Karpas-422 (cell line): ENCODE measurements at places on chromosomes 6 and 20.

- H3K27ac ChIP-seq: no peak overlapping the region
- no peaks in the 10 kb centered on the region for H3K27me3 ChIP-seq
- no peak for DNase-seq
- no peaks in the 10 kb centered on the region for H3K36me3 ChIP-seq
- H3K4me3 ChIP-seq: no peak overlapping the region
These were observed 6.3 kb upstream of the TGM3 start for GRCh38 chr20:2289475-2289874.

GRCh38 chr6:137676888-137677287 is 182.7 kb upstream of the OLIG3 start:
- H3K36me3 ChIP-seq: no peaks in the 10 kb centered on the region
- H3K4me1 ChIP-seq: peaks cover 4% of the 10 kb centered on the region; the same call in 1 of the 2 replicates
- H3K27me3 ChIP-seq: no peaks in the 10 kb centered on the region
- no peak overlapping the region for H3K4me3 ChIP-seq
- DNase-seq: no peak

DNA sequence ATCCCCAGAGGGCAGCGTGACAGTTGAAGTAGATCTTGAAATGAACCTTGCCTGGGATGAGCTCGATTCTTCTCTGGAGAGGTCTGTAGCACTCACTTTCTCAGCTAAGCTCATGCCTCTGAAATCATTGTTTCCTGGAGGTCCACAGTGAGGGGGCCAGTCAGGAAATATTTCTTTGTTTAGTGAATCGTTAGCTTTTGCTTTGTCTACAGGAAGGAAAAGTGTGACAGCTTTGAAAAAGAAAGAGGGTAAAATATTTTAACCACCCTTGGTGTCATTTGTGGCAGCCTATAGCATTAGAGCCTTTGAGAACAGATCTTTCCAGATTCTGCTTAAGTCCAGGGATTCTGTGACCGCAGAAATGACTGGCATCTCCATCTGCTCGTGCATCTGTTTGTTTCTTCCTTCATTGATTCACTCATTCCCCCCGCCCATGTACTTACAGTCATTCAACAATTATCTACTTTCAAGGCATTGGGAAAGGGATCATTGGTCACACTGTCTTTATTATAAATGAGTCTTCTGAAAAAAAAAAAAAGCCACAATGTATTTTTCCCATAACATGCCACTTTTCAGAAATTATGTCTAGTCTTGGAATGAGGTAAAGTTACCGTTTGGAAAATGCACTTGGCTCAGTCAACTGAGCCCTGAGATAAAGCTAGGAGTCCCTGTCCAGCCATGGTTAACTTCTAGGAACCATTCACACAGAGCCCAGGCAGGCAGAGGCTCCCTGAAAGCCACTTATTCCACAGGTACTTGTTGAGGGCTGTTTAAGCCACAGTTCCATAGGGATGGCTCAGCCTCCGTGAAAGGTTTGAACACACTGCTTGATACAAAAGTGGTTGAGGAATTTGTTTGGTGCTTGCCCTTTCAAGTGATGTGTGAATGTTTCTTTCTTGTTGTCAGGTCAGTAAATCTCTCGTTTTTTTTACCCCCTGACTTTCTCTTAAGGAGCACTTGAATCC is 86.0 kb downstream of the TIAM2 start:
- no peak overlapping the region for H3K4me3 ChIP-seq
- no peaks in the 10 kb centered on the region for H3K27me3 ChIP-seq
- no peaks in the 10 kb centered on the region for H3K4me1 ChIP-seq
- no peak overlapping the region for H3K27ac ChIP-seq

- no peak overlapping the region for H3K4me3 ChIP-seq
- no peak for DNase-seq
- H3K27ac ChIP-seq: no peak overlapping the region
- H3K36me3 ChIP-seq: no peaks in the 10 kb centered on the region
- no peaks in the 10 kb centered on the region for H3K4me1 ChIP-seq
These were observed 91.5 kb upstream of the ZNF217 start for GRCh38 chr20:53685070-53685595.

GRCh38 chr6:82372656-82373055 is 9.0 kb downstream of the TPBG start:
- no peaks in the 10 kb centered on the region for H3K4me1 ChIP-seq
- H3K36me3 ChIP-seq: no peaks in the 10 kb centered on the region
- no peak for DNase-seq
- no peaks in the 10 kb centered on the region for H3K27me3 ChIP-seq
- no peak overlapping the region for H3K27ac ChIP-seq
- H3K4me3 ChIP-seq: no peak overlapping the region

GRCh38 chr6:144660561-144661115 is 375.5 kb downstream of the UTRN start:
- H3K27me3 ChIP-seq: no peaks in the 10 kb centered on the region
- no peaks in the 10 kb centered on the region for H3K36me3 ChIP-seq
- peaks cover 5% of the 10 kb centered on the region for H3K4me1 ChIP-seq
- DNase-seq: no peak

DNA sequence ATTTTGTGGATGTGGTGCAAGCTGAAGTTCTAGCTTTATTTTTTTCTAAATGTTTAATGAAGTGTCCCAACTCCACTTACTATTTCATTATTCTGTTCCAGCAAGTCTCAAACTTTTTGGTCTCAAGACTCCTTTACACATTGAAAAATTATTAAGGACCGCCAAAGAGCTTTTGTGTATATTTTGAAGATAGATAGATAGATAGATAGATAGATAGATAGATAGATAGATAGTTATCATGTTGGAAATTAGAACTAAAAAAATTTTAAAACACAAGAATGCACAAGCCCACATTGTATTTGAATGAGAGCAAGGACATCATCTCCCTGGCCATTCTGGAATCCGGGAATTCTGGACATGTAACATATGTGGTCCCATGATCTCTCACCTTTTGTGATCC is 181.2 kb upstream of the SNX9 start:
- no peak overlapping the region for H3K27ac ChIP-seq
- H3K27me3 ChIP-seq: no peaks in the 10 kb centered on the region
- H3K36me3 ChIP-seq: no peaks in the 10 kb centered on the region

DNA sequence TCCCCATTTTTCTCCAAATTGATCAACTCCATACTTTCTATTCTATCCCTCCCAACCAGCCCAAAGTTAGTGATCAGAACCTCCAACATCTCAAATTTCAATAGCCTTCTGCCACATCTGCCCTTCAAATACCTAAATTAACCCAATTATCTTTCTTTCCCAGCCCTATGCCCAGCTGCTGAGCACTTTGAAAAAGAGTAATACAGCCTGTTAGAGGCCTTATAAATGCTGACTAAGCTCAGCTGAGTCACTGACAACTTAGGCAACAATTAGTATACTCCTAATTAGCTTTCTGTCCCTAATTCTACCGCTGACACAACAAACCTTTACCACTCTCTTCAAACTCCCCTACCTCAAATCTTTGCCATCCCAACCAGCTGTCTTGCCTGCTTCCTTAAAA is 23.5 kb downstream of the RUNX2 start:
- no peaks in the 10 kb centered on the region for H3K4me1 ChIP-seq
- H3K4me3 ChIP-seq: no peak overlapping the region
- H3K27me3 ChIP-seq: no peaks in the 10 kb centered on the region
- no peaks in the 10 kb centered on the region for H3K36me3 ChIP-seq
- DNase-seq: no peak

GRCh38 chr20:47440857-47441773 is 60.6 kb upstream of the NCOA3 start:
- H3K36me3 ChIP-seq: no peaks in the 10 kb centered on the region
- H3K4me1 ChIP-seq: peaks cover 19% of the 10 kb centered on the region
- DNase-seq: no peak
- H3K4me3 ChIP-seq: no peak overlapping the region
- H3K27ac ChIP-seq: no peak overlapping the region

DNA sequence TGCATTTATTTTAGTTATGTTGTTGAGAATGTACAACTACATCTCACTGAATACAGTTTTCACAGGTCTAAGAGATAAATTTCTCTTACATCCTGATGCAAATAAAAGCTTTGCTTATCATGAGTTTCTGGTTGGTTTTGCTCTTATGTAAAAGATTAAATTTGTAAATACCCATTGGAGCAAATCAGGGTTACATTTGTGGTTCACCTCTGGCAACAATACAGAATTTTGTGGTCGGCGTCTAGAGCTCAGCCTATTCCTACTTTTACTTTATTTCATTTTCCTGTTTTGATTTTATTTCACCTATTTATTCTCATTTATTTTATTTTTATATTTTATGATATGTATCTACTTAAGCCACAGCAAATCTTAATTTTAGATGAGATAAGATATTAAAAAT is 271.9 kb upstream of the MARCKS start:
- H3K27ac ChIP-seq: no peak overlapping the region
- no peaks in the 10 kb centered on the region for H3K4me1 ChIP-seq
- H3K36me3 ChIP-seq: no peaks in the 10 kb centered on the region
- H3K27me3 ChIP-seq: no peaks in the 10 kb centered on the region
- DNase-seq: no peak

DNA sequence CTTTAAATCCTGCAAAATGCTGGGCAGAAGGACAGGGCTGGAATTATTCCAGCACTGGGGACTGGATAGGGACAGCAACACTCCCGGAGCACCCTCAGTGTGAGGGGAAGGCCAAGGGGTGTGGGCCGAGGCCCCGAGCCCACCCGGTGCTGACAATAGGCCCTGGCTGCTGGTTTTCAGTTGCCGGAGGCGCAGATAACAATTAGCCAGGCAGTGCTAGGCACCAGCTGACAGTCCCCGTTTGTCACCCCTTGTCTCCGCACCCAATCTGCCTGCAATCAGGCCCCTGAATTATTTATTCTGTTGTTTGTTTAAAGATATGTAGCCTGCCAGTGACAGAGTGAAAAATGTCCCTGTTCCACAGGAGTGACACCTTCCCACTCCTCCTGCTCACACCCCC is 120.0 kb downstream of the GRM4 start:
- no peak overlapping the region for H3K27ac ChIP-seq
- H3K4me3 ChIP-seq: no peak overlapping the region
- no peak for DNase-seq
- no peaks in the 10 kb centered on the region; the same call in 1 of the 2 replicates for H3K27me3 ChIP-seq

GRCh38 chr6:142421285-142422117 is 119.7 kb downstream of the ADGRG6 start:
- no peaks in the 10 kb centered on the region for H3K36me3 ChIP-seq
- H3K4me3 ChIP-seq: no peak overlapping the region
- no peak for DNase-seq

- DNase-seq: no peak
- H3K4me3 ChIP-seq: no peak overlapping the region
- no peaks in the 10 kb centered on the region for H3K27me3 ChIP-seq
- H3K27ac ChIP-seq: no peak overlapping the region
- no peaks in the 10 kb centered on the region for H3K4me1 ChIP-seq
These were observed 612.5 kb downstream of the CDH26 start for GRCh38 chr20:60570481-60571277.

GRCh38 chr20:47379433-47380150 is 23.1 kb upstream of the ZMYND8 start:
- no peaks in the 10 kb centered on the region for H3K36me3 ChIP-seq
- no peaks in the 10 kb centered on the region for H3K27me3 ChIP-seq
- peaks cover 12% of the 10 kb centered on the region for H3K4me1 ChIP-seq
- peak; percentile 14 for DNase-seq
- H3K27ac ChIP-seq: no peak overlapping the region

- no peaks in the 10 kb centered on the region for H3K36me3 ChIP-seq
- peak; percentile 32 for DNase-seq
- H3K4me3 ChIP-seq: no peak overlapping the region
These were observed 64.5 kb upstream of the SNX9 start for GRCh38 chr6:157758516-157759023.

GRCh38 chr6:25369036-25369432 is 89.9 kb downstream of the CARMIL1 start:
- no peaks in the 10 kb centered on the region for H3K36me3 ChIP-seq
- H3K4me1 ChIP-seq: no peaks in the 10 kb centered on the region
- H3K27me3 ChIP-seq: no peaks in the 10 kb centered on the region

- H3K4me1 ChIP-seq: peaks cover 43% of the 10 kb centered on the region
- no peaks in the 10 kb centered on the region for H3K27me3 ChIP-seq
- no peaks in the 10 kb centered on the region for H3K36me3 ChIP-seq
These were observed 33.5 kb upstream of the CD93 start for GRCh38 chr20:23119456-23120216.

GRCh38 chr6:166516251-166516884 is 70.1 kb downstream of the RAMACL start:
- H3K4me3 ChIP-seq: no peak overlapping the region
- peak overlapping the region; percentile 63; the same call in 1 of the 2 replicates for H3K27ac ChIP-seq
- DNase-seq: no peak
- H3K4me1 ChIP-seq: peaks cover 47% of the 10 kb centered on the region

DNA sequence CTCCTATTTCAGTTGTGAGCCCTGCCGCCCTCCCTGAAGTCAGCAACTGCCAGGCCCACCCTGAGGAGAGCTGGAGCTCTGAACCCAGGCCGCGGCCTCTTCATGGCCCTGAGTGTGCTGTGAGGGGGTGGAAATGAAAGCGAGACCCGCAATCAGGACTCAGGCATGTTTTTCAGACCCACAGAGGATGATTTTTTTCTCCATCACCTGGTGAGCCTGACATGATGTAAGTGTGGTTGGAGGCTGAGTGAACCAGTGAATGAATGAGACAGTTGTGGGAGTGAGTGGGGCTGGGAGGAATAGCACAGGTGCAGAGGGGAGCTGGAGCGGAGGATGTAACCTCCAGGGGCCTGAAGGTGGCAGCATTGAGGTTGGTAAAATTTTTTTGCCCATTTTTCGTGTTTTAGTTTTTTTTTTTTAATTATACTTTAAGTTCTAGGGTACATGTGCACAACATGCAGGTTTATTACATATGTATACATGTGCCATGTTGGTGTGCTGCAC is 18.3 kb downstream of the RAET1L start:
- H3K4me3 ChIP-seq: no peak overlapping the region
- no peak overlapping the region for H3K27ac ChIP-seq
- H3K4me1 ChIP-seq: peaks cover 13% of the 10 kb centered on the region
- DNase-seq: peak; percentile 79
- no peaks in the 10 kb centered on the region for H3K27me3 ChIP-seq

DNA sequence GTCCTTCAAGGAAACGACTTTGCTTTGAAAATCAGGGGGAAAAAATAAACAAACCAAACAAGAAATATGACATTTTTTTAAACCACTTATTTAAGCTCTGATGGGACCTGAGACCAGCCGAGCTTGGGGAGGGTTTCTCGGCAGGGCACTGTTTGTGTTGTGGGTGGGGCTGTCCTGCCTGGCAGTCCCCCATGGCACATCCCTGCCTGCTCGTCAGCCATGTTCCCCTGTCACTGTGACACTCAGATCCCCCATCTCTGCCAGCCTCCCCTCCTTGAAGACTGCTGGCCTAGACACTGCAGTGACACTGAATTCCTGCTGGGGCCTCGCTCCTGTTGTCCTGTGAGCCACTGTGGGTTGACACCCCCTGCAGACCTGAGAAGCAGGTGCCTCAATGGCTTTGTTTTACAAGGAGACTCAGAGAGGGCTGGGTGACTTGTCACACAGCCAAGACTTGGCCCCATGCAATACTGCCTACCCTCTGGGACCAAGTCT is 95.1 kb upstream of the PTPN1 start:
- no peak for DNase-seq
- no peak overlapping the region for H3K4me3 ChIP-seq
- no peaks in the 10 kb centered on the region for H3K27me3 ChIP-seq
- no peaks in the 10 kb centered on the region for H3K36me3 ChIP-seq

- H3K4me3 ChIP-seq: no peak overlapping the region
- H3K4me1 ChIP-seq: no peaks in the 10 kb centered on the region
- H3K27me3 ChIP-seq: no peaks in the 10 kb centered on the region
These were observed 118.5 kb downstream of the GFRAL start for GRCh38 chr6:55445648-55446204.
